ENCODE measurements at places on chromosomes 7 and 10.

DNA sequence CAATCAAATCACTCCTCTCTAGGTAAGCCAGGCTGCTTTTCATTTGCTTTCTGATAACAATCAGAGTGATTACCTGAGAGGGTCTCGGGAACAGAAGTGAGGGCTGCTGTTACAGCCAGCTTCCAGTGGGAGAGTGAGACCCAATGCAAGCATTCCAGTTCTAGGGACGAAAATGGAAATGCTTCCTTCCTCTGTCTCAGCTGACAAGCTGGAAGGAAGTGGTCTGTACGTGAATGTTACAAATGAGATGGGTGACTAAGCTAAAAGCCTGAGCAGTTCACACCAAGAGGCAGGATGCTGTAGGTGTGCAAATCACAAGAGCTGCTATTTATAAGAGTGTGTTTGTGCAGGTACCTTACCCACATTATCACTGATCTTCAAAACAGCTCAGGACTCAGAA lies 772.4 kb downstream of the GRID1 start:
- DNase-seq = no peak

GRCh38 chr10:49235392-49235791 lies 47.2 kb upstream of the TMEM273 start:
- DNase-seq = no peak

DNA sequence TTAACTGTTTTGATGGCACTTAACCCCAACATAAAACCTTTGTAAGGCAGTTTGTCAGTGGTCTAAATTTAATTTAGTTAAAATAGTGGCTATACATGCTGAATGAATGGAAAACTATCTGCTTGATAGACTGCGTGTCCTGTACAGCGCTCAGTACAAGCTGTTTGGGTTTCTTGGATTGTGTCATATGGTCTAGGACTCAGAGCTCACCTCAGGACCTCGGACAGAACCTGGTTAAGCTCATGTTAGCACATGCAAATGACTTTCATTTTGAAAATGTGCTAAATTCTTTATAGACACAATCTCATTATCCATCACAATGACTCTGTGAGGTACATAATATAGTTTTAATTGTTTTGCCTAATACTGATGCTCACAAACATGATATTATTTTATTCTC lies 55.7 kb upstream of the RELN start:
- no peak for DNase-seq

- DNase-seq = peak; percentile 14
Measured at GRCh38 chr10:21720090-21720489, 186.1 kb downstream of the MLLT10 start.

- DNase-seq = no peak
Measured at GRCh38 chr10:112092519-112092918, 91.0 kb downstream of the GPAM start.

DNA sequence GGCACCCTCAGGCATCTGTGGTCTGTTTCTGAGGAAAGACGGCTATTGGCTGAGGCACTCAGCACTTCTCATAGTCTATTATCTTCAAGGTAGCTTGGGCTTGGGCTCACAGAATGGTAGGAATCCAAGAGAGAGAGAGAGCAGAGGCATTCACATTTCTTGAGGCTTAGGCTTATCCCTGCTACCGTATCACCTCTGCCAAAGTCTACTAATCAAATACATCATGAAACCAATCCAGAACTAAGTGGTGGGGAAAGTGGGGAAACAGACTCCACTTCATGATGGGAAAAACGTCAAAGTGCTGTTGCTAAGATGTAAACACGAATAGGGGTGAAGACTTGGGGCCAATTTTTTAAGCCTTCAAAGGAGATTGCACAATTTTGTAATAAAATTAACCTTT lies 271.1 kb upstream of the SEMA3D start:
- no peak for DNase-seq

DNA sequence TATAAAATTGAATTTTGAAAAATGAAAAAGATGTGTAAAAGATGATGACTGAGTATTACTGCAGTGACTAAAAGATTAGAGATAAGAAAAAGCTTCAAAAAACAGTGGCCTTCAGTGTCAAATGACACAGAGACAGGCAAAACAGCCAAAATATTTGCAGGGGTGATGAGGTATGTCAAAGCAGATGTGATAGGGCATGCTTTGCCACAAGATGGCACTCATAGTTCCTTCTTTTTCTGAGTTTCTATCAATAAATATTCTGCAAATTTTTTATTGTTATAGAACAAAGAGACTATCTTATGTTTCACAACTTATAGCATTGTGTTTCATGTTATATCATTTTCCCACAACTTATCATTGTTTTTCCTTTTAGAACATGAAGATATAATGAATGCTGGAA lies 344.1 kb upstream of the HPS1 start:
- DNase-seq = no peak

DNA sequence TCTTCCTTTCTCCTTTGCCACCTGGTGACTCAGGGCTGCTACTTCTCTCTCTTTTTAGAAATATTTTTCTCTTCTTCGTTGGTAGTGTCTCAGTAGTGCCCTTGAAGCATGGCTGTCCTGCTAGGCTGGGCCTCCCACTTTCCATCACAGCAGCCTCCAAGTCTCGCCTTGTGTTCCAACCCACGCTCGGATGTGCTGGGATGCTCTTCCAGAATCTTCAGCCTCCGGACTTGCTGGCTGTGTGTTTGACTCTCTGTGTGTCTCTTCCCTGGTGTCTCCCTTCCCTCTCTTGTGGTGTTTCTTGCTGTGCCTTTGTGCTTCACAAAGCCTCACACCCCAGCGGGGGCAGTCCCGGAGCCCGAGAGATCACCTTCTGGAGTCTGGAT lies 100.5 kb downstream of the INPP5A start:
- no peak for DNase-seq

- DNase-seq = no peak
Measured at GRCh38 chr10:86837663-86838062, 81.2 kb downstream of the BMPR1A start.

DNA sequence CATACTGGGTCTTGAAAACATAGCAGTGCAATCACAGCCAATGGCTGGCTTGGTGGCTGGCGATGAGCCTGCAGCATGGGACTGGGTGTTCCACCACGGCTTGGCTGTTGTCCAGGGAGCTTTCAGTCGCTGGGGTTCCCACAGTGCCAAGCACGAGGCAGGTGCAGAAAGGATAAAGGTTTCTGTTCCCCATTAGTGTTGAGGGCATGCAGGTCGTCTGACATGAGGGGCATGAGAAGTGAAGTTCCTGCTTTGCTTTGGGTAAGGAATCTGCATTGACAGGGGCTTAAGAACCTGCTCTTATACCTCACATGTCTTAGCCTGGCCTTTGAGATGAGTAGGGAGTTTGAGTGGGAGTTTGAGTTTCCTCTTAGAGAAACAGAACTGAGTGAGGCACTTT lies 9.0 kb upstream of the CFTR start:
- DNase-seq = no peak

DNA sequence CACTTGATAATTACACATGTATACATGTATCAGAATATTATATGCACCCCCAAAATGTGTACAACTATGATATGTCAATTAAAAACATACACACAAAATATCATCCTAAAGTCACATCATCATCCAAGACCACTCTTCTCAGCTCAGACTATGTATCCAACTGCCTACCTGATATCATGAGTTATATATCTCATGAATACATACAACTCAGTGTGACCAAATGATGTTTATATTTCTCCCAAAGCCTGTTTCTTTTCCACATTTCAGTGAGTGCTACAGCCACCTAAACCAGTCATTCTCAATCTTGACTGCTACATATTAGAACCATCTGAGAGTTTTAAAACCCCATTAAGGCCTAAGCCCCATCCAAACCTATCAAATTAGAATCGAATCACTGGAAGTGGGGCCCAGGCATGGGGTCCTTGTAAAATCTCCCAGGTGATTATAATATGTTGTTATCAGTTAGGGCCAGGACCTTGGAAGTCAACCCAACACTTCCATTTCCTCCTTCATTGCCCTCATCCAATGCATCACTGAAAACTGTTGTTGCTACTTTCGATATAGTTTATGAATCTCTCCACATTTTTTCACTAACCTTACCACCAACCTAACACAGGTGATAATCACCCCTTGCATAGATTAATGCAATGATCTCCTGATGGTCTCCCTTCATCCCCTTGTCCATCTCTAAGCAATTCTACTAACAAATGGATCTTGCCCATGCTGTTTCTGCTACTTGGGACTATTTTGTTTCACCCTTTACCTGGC lies 53.8 kb upstream of the ITGB8 start:
- no peak for DNase-seq

- DNase-seq = no peak
Measured at GRCh38 chr10:70913191-70913892, 25.0 kb upstream of the PCBD1 start.

- no peak for DNase-seq
Measured at GRCh38 chr10:21304198-21304597, 221.3 kb downstream of the SKIDA1 start.

DNA sequence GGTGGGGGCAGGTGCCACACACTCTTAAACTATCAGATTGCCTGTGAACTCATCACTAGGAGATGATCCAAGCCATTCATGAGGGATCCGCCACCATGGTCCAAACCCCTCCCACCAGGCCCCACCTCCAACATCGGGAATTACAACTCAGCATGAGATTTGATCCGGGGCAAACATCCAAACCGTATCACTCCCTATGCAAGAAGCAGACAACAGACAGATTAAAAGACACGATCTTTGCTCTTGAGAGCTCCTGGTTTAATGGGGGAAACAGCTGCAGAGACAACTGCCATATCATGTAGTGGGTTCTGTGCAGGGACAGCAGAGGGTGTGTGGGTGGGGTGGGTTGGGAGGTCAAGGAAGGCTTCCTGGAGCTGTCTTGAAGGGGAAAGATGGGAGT lies 123.6 kb downstream of the EMX2 start:
- no peak for DNase-seq

- no peak for DNase-seq
Measured at GRCh38 chr7:73482746-73483145, 39.3 kb downstream of the BAZ1B start.

- DNase-seq = no peak
Measured at GRCh38 chr7:37912756-37913155, 3.9 kb downstream of the SFRP4 start.

- DNase-seq = no peak
Measured at GRCh38 chr7:50795831-50796230, 13.1 kb upstream of the GRB10 start.

GRCh38 chr7:50723173-50723572 lies 59.5 kb downstream of the GRB10 start:
- DNase-seq = no peak

- DNase-seq = no peak
Measured at GRCh38 chr7:12211711-12212485, 804 bp downstream of the TMEM106B start.

GRCh38 chr10:110265573-110266193 lies 39.0 kb downstream of the SMNDC1 start:
- DNase-seq = no peak

Measured in Caki2 (cell line).